Glomerular endothelial cell (primary cell): ENCODE measurements at places on chromosomes 7 and 10. TPM values are rescaled to one million over a fixed set of nuclear protein-coding genes. Genes with fewer than 3 reads are reported as not detected.
A peak's percentile ranks its signal among the peaks of the same experiment; 100 is the strongest.

The AVPI1 gene
- 2.4 and 3.0 TPM in 2 replicates for total RNA-seq

The C7orf57 gene
- 0.64 TPM in 1 of 2 replicates, not detected in the other for total RNA-seq

The CYP2C9 gene
- not detected in 2 replicates for total RNA-seq

DNA sequence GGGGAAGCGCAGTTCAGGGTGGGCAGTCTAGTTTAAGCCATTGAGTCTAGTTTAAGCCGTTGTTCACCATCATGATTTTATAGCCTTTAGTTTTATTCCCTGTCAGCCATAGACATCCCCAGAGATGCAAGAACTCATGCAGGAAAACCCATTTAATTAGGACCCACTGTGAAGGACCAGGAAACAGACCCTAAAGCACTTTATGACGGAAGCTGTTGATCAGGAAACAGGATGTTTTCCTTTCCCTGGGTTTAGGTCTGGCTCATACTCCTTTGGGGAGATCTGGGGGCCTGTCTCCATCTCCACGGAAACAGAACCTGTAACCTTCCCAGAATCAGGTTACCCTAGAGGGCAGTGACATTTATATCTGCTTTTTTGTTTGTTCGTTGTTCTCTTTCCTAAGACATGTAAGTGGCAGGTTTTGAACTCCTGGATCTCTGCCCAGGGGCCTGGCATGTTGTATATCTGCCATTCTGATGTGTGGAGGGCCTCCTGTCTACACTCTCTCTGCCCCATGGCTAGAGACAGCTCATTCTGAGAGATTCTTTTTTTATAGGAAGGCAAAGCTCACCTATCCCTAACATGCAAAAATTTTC is 657.2 kb upstream of the GALNT17 start:
- DNase-seq: no peak

GRCh38 chr10:124226271-124227054 is 133.1 kb upstream of the CHST15 start:
- DNase-seq: no peak

DNA sequence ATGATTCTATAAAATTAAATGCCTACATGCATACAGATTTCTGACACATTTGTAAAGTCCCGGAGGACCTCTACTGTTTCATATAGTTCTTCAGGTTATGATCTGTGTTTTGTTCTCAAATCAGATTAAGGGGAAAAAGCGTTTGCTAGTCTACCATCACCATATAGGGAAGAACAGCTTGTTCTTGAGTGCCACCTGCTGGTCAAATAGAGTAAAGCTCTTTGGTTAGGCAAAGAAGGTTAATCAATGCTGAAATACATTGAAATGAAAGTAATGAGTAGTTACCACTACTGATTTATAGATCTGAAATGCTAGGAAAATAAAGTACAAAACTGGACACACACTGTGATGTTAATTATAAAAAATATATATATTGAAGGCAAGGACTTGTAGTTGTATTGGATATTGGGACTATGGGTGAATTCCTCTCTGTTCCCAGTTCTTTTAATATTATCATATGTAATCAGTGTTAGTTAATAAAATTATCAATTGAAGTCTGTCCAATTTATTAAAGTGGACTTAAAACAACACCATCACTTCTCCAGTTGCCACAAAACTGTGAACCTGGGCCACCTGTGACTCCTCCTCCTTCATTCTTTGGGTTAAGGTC is 72.6 kb upstream of the PDLIM1 start:
- peak; percentile 81 for DNase-seq

DNA sequence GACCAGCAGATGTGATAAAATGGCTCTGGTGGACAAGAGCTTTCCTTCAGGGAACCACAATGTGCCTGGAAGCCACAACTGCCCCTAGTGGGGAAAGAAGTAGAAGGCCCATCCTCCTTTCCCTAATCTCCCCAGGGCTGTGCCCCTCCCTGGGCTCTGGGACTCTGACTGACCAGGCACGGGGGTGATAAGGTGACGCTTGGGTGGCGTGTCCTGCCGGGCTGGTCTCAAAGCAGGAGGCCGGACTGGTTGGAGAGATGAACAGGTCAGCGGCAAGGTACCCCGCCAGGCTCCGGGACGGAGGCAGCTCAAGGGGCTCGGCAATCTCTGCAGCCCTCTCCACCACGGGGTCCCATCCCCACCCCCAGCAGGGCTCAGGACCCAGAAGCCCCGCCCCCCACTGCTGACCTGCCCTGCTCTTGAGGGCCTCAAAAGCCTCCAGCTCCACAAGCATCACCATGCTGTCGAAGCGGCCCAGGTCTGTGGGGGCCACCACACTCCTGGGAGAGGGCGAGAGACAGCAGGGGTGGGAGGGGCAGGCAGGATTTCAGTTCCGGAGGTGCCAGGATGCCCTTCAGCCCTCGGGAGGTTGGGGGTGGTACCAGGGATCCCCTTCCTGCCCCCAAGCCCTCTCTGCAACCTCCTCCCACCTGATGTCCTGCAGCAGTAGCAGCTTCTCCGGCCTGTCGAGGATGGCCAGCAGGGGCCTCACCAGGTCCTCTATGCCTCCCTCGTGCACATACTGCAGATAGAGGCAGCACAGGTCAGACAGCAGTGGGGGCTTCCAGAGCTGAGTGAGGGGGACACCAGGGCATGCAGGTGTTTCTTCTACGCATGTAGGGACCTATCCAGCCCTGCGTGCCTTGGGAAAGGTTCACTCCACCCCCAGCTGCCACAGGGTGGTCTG is 12.2 kb downstream of the LZTS2 start:
- no peak for DNase-seq

GRCh38 chr10:58909881-58910280 is 266.6 kb upstream of the PHYHIPL start:
- DNase-seq: no peak

DNA sequence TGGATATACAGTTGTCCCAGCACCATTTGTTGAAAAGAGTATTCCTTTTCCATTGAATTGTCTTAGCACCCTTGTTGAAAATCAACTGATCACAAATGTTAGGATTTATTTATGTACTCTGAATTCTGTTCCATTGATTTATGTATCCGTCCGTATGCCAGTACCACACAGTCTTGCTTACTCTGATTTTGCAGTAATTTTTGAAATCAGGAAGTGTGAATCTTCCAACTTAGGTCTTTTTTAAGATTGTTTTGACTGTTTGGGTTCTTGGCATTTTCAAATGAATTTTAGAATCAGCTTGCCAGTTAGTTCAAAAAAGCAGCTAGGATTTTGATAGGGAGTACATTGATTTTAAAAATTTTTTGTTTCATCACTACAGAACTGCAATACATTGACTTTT is 23.7 kb downstream of the CDK13 start:
- no peak for DNase-seq

- no peak for DNase-seq
Measured at GRCh38 chr10:36381748-36382147, 739.7 kb upstream of the FZD8 start.

- DNase-seq: no peak
Measured at GRCh38 chr10:10551596-10552301, 465.9 kb upstream of the CELF2 start.
